ENCODE measurements at places on chromosomes 7 and 10.

GRCh38 chr10:31134311-31134952 lies 102.8 kb upstream of the ZNF438 start:
- DNase-seq, result peak; percentile 75

DNA sequence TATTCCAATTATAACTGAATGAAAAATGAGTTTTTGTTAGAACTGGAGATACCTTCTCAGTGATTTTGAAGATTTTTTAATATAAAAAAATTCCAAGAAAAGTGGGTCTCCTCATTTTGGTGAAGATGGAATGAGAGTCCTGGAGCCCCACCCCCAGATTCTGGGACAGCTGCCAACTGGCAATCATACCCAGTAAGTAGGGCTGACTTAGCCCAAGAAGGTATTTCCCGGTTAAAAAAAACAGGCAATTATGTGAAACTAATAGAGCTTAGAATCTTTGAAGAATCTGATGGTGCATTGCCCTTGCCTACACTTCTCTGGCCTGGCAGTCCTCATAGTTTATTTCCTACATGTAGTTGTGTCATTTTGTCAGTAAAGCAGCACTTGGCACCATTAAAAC lies 52.8 kb upstream of the VWDE start:
- peak; percentile 32 for DNase-seq

DNA sequence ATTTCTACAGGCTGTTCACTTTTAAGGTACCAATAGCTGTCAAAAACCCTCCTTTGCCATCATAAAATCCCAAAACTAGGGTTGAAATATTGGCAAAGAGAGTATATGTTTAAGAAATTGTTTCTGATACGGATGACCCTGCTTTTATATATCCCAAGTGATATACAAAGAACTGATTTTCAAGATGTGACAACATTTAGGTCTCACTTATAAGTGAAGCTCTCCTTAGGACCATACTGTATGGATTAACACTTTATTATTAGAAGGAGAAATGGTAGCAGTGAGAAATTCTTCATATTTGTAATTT lies 11.0 kb upstream of the CRPPA start:
- no peak for DNase-seq

- no peak for DNase-seq
These were observed 91.8 kb downstream of the TRRAP start for GRCh38 chr7:98970016-98970615.

DNA sequence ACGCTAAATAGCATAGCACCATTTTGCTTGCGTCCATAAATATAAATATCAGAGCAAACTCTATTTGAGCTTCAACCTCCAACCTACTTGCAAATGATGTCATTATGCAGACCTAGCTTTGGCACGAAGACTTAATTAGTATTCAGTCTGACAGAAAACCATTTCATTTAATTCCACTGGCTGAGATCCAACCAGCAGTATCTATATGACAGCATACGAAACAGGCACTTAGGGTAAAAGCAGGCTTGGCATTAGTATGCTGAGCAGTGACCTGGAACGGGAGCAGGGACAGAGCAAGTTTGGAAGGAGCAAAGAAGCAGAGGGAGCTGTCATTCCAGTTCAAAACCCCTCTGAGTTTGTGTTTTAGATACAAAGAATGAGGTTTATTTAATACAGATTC lies 312.5 kb upstream of the CHRM2 start:
- DNase-seq, result no peak

- peak; percentile 33 for DNase-seq
These were observed 1088.0 kb downstream of the SORCS1 start for GRCh38 chr10:106076496-106076895.

DNA sequence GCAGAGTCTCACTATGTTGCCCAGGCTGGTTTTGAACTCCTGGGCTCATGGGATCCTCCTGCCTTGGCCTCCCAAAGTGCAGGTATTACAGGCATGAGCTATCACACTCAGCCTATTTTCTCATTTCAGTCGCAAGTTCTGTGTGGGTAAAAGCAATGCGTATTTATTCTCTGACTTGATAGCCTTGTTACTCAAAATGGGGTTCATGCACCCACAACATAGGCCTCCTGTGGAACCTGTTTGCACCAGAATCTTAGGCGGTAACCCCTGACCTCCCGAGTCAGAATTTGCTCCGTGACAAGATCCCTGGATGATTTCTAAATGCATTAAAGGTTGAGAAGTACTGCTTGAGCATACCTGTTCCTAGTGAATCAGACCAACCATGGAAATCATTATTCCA lies 7.3 kb downstream of the IL2RA start:
- DNase-seq, result no peak

DNA sequence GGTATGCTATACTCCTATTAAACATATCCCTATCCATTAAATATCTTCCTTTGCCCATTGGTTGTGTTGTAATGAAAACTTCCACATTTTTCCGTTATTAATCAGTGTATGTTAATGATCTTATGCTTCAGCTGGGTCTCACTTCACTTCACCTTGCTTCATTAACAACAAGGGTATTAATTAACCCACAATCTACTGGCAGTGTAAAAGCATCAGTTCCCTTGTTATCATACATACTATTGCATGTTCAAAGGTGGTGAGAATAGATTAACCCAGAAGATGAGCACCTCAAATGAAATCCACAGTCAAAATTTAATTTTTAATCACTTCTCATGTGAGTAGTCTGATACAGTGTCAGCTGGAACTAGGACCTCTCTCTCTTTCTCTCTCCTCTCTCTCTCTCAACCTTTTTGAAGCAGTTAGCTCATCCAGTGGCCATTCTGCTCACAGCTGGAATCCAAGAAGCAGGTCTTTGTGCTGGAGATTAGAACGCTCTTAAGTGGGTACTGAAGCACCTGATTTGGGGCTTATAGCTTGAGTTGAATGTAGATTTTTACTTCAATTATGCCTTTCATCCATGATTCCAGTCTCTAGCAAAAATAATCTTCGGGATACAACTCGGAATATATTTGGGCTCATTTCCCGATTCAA lies 172.3 kb downstream of the RAPGEF5 start:
- no peak for DNase-seq

DNA sequence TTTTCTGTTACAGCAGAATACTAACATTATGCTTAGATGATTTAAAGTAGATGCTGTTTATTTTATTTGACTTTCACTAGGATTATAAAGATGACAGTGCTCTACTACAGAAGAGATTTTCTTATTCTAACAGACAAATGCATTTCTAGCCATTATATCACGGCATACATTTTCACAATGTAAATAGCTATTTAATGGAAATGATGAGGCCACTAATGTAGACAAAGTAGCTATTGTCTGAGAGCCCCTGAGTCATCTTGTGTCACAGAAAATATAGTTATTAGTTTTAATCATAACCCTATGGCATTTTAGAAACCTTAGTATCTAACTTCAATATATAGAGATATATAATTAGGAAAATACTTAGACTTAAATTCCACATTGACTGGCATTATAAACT lies 158.0 kb upstream of the AHR start:
- DNase-seq, result peak; percentile 8

DNA sequence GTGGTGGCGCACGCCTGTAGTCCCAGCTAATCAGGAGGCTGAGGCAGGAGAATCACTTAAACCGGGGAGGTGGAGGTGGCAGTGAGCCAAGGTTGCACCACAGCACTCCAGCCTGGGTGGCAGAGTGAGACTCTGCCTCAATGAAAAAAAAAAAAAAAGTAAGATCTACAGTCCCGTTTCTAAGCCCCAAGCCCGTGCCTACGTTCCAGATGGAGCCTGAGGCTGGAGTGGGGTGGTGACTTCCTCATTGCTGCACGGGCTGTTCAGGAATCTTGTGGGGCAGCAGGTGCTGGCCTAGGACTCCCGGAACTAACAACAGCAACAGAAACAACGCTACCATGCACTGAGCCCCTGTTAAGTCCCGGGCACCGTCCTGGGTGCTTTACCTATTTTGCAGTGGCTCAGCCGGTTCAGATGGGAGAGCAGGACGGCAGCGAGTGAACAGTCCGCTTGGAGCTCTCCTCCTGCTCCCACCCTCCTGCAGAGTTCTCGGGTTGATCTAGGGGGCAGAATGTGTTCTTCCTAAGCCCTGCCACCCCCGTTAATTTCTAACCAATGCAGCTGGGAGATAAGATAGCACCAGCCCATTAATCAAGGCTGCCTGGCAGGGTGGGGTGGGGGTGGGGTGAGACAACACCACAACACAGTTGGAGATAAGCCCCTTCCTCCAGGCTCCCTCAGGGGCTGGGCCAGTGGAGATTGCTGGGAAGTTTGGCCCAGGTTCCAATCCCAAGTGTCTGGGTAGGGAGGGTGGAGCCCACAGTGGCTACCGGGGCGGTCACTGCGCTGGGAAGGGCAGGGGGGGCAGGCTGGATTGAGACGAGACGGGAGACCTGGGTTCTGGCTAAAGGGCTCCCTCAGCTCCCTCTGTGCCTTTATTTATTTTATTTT lies 17.0 kb upstream of the SFRP5 start:
- DNase-seq, result no peak

- no peak for DNase-seq
These were observed 10.6 kb downstream of the LRIT2 start for GRCh38 chr10:84214612-84215235.

GRCh38 chr10:6543431-6544005 lies 36.6 kb downstream of the PRKCQ start:
- DNase-seq, result no peak

DNA sequence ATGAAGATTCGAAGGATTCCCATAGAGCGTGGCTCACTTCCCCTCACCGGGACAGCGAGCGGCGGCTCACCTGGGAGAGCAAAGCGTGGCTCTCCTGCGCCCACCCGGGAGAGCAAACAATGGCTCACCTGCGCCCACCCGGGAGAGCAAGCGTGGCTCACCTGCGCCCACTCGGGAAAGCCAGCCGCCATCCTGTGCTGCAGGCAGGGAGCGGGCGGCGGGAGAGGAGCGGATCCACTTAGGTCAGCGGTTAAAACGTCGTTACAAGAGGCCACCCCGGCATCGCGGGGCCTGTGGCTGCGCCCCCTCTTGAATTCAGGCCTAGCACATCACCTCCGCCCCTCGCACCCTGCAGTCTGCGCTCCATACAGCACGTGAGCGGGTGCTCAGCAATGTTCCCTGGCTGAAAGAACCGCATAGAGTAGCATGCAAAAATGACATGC lies 461 bp upstream of the FIGNL1 start:
- peak; percentile 3 for DNase-seq

GRCh38 chr7:5422396-5423305 lies 983 bp downstream of the TNRC18 start:
- DNase-seq, result peak; percentile 63

DNA sequence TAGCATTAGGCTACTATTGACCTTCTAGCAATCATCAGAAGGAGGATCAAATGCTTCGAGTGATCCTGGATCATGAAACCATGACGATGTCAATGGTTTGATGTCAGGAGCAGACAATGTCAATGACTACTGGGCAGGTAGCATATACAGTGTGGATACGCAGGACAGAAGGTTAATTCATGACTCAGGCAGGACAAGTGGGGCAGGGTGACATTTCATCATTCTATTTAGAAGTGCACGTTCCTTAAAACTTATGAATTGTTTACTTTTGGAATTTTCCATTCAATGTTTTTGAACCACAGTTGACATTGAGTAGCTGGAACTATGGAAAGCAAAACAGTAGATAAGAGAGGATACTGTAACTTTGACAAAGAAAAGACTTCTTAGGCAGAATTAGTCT lies 140.8 kb downstream of the TSPAN12 start:
- no peak for DNase-seq

GRCh38 chr7:23235813-23236221 lies 10.8 kb upstream of the GPNMB start:
- DNase-seq, result peak; percentile 40

DNA sequence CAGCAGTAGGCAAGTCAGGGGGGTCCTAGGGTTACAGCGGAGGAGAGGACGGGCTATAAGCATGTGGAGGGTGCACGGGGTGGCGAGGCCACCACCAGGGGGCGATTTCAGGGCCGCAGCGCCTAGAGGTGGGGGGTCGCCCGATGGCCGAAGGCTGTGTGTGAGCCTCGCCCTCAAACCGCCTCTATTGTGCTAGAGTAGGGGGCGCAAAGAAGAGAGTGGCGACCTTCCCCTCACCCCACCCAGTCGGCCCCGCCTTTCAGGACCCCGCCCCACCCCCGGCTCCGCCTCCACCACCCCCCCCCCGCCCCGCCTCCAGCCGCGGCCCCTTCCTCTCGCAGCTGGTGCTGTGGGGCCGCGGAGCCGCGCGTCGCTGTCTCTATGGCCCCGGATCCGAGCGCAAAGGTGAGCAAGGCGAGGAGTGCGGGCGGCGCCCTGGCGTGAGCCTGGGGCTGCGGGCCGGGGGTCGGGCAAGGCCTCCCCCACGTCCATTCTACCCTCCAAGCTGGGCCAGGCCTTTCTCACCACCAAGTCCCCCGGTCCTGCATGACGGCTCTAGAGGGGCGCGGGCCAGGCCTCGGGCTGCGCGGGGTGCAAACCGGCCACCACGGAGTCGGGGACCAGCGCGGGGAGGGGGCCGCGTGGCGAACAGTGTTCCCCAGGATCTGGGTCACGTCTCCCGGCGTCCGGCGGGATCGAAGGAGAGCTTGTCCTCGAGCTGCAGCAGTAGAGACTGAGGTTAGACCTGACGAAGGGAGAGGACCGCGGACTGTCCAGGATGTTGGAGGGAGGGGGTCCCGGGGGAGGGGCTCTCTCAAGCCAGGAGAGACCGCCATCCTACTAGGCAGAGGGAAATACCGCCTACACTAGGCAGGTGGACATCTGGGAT lies at the start of gene SEMA4G:
Gene SEMA4G, plus strand, starts transcription at position 318 of the 889 bp plus-strand sequence. CDS start 3,409 bp downstream, outside the sequence.
- DNase-seq, result peak; percentile 16

DNA sequence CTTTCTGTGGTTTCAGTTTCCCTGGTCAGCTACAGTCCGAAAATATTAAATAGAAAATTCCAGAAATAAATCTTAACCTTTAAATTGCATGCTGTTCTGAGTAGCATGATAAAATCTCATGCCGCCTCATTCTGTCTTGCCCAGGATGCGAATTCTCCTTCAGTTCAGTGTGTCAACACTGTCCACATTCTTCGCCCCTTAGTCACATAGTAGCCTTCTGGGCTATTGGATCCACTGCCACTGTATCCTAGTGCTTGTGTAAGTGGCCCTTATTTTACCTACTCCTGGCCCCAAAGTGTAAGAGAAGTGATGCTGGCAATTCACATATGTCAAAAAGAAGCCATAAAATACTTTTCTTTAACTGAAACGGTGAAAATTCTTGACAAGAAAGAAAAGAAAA lies 129.6 kb downstream of the ZWINT start:
- no peak for DNase-seq

GRCh38 chr10:47019155-47020145 lies 108.2 kb downstream of the PTPN20 start:
- no peak for DNase-seq

DNA sequence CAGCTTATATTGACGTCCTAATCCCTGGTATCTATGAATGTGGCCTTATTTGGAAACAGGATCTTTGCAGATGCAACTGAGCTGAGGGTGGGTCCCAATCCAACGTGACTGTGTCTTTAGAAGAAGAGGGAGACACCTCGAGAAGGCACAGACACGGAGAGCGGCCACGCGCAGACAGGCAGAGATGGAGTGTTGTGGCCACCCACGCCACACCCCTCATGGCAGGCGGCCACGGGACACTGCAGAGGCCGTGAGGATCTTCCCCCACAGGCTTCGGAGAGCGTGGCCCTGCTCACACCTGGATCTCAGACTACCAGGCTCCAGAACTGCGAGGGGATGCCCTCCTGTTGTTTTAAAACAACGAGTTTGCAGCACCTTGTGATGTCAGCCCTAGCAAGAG lies 244.9 kb downstream of the DNAJB6 start:
- no peak for DNase-seq

Measured in fibroblast of skin of right biceps (primary cell).